ENCODE measurements at places on chromosomes 5 and 9.

DNA sequence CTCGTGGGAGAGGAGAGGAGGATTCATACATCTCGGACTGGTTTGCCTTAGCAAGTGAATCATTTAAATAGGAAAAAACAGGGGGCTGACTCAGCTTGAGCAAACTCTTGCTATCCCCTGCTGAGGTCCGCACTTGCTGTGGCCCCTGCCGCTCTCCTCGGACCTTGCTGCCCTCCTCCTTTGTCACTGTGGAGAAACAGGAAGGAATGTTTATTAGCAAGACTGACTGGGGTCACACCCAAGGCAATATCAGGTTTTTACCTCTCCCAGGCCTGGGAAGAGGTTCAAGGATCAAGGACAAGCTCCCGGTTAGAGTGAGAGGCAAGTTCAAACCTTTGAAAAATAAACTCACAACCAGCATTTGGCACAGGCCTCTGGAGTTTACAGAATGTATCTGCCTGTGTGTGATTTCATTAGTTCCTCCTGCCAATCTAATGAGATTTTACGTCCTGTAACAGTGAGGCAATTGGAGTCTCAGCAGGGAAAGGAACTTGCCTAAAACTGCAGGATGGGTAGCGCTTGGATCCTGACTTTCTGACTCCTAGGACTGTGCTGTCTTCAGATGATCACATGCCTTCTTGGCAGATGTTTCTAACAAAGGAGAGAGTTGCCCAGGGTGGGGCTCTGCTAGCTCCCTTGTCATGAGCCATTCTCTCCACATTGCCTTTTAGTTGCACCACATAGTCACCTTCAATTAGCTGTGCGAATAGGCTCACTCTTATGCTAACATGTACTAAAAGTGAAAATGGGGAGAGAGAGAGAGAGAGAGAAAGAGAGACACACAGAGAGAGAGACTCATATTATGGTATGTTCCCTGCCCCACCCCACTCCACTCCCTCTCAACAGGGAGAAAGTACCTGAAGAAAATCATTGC, 108.6 kb upstream of the CDKN2B start:
- no peak for DNase-seq

DNA sequence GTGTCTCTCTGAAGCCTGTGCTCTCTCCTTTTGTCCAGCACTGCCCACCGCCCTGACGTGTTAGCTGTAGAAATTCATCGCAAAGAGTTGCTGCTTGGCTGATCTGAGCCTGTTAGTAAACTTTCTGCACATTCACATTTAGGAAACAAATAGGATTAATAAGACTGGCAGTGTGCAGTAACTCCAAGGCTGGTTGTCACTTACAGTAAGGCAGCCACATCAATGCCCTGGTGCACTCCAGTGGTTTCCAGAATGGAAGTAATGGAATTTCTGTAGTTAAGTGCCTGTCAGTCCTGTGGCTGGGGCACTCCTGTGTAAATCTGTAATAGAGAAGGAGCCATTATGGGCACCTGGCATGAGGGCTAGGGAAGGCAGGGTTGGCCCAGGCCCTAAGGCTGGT, 70.6 kb downstream of the DOCK2 start:
- DNase-seq = no peak

- DNase-seq = no peak
Measured at GRCh38 chr5:75509956-75510355, 1.5 kb downstream of the CERT1 start.

- no peak for DNase-seq
Measured at GRCh38 chr5:163338-163620, 28.0 kb upstream of the LRRC14B start.

- DNase-seq = no peak
Measured at GRCh38 chr5:56498759-56499395, 265.7 kb upstream of the ANKRD55 start.

- DNase-seq = no peak
Measured at GRCh38 chr9:137762414-137763061, 115.0 kb upstream of the CACNA1B start.

DNA sequence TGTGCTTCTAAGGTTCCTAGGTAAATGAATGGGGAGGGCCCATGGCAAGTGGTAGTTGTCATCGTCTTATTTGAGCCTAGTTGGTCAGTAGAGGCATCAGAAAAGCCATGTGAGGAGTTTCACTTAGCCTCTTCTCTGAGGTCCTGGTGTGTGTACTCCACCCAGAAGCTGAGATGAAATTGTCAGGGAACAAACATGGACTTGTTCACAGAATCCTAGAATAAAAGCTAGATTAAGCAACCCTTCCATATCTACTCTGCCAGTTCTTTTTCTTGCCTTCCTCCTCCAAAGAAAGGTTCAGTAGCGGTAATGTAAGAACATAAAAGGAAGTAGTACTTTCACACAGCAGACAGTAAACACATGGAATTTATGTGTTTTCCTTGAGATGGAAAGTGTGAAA, 70.4 kb downstream of the ARHGAP26 start:
- no peak for DNase-seq

- no peak for DNase-seq
Measured at GRCh38 chr5:72244862-72245371, 75.1 kb downstream of the MRPS27 start.

- DNase-seq = no peak
Measured at GRCh38 chr5:148843510-148844318, 17.3 kb downstream of the ADRB2 start.

- DNase-seq = no peak
Measured at GRCh38 chr5:177612215-177612673, 12.3 kb downstream of the B4GALT7 start.

GRCh38 chr5:98721231-98721928, 52.1 kb upstream of the RGMB start:
- DNase-seq = no peak

DNA sequence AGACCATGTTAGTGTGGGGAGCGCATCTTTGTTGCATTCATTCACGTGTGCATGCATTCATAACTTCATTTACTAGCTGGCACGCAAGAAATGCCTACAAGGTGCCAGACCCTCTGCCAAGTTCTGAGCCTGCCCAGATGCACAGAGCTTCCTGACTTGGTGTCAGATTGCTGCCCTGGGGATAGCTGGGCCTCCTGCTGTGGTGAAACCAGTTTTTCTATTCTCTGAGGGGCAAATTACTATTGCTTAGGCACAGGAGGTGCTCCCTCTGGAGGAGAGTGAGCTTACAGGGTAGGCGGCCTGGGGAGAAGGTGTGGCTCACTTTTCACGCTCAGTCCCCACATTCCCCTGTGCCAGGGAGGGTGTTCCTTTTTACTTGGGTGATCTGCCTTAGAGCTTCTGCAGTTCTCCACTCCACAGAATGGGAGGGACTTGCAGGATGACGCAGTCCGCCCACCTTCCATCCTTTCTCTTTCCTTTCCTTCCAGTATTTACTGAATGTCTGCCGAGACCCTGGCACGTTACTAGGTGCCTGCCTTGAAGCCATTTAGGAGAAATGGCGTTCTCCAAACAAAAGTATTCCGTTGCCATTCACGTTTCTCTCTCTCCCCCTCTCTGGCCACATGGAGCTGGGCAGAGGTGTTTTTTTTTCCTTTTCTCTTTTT, 27.9 kb upstream of the CTNNA1 start:
- DNase-seq = no peak

DNA sequence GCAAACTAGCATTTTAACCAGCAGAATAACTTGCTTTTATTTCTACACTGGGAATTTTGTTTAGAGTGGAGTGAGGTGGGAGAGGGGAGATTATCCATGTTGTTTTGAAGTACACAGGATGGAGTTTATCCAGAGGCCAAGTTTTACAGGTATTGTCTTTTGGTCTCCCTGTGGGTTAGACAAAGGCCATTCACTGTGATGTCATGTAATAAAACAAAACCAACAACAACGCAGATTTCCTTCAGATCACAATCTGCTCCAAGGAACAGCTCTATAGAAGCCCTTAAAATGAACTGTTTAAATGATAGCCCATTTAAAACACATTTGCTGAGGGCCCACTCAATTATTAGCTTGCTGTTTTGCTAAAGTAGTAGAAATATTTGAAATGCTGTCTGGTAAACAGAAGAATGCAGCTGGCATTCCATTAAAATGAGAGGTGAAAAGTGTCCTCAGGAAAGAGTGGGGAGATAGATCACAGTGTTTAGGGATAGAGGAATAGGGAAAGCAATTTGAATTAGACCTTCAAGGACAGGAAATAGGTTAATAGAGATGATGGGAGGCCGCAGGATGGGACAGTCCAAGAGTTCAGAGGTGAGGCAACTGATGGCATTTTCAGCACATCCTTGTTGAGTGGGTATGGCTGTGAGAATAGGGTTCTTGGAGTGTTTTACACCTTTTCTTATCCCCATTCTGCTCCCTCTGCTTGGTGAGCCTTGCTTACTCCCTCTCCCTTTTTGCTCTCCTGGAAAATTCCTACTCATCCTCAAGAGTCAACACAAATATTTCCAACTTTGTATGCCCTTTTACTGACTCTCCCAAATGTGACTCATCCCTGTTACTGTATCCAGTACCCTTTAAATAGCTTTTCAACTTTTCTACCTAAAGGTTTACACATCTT, 140.1 kb upstream of the NR3C1 start:
- DNase-seq = no peak

DNA sequence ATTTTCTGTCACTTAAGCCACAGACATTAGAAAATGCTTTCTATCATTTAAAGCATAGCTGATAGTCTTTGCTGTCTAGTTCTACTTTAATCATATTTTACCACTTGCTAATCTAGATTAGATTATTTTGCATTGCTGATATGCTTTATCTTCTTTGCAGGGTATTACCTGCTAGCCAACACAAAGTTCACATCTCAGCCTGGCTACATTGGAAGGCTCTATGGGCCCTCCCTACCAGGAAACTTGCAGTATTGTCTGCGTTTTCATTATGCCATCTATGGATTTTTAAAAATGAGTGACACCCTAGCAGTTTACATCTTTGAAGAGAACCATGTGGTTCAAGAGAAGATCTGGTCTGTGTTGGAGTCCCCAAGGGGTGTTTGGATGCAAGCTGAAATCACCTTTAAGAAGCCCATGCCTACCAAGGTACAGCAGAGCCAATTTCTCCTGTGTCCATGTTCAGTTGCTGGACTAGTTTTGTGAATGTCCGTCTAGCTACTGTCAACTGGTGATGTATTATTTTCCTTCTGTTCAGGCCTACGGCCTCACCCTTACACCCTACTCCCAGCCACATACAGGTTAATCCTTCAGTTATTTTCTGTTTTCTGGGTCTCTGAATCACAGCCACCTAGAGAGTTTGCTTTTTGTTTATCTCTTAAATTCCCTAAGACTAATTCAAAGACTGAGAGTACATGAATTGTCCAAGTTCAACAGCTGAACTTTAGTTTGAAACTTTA, 99.9 kb downstream of the MAMDC2 start:
- DNase-seq = no peak

GRCh38 chr5:8157320-8157822, 288.4 kb downstream of the MTRR start:
- no peak for DNase-seq

GRCh38 chr5:170597109-170597751, 93.4 kb downstream of the KCNIP1 start:
- no peak for DNase-seq

DNA sequence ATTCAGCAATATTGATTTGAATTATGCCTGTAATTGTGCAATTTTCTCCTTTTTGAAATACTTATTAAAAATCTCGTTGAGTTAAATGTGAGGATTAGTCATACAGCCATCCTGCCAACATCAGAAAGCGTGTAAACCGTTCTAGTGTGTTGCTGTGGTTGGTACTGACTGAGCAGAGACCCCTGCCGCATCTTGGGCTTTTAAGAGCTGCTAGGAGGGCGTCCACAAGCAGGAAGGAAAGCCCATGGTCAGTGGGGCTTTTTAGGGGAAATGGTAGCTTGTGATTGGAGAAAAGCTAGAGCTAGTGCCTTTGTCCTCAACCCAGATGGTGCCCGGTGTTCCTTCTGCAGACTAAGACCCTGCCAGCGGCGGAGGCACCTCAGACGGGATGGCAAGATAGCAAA, 1.3 kb downstream of the SDHA start:
- peak; percentile 13 for DNase-seq

DNA sequence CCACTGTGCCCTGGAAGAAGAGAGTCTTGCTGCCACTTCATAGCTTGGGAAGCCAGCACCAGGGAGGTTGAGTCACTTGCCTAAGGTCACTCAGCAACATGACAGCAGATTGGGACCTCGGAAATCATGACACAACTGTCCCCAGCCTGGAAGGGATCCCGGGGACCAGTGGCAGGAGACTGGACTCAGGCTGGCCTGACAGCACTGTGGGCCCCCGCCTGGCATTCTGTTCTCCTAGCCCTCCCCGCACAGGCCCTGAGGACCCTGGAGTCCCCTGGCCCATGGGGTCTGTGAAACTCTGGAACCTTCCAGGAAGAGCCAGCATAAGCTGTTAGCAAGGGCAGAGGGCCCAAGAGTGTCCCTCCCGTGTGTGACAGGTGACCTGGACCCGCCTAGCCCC, 64.9 kb downstream of the COL5A1 start:
- no peak for DNase-seq

- no peak for DNase-seq
Measured at GRCh38 chr5:93584596-93585040, 1.6 kb downstream of the NR2F1 start.

GRCh38 chr9:132969783-132970182, 8.7 kb upstream of the GFI1B start:
- DNase-seq = no peak

GRCh38 chr9:121906074-121906870, 186.8 kb downstream of the TTLL11 start:
- DNase-seq = no peak

DNA sequence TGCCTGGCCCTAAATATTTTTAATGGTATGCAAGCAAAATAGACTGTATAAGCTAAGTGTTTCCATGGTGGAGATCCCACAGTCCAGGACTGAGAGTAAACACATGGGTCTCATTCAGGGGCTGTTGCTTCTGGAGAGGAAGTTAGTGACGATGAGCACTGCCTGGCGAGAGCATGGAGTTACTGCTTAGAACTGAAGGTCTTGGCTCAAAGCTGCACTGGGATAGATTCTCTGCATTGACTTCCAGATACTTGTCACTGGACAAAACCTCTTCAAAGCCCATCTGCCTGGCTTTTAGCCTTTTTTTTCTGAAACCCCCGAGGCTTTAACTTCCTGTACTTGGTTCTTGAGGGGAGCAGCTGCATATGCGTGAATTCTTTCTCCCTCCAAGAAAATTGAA, 39.2 kb downstream of the GPR107 start:
- DNase-seq = no peak

DNA sequence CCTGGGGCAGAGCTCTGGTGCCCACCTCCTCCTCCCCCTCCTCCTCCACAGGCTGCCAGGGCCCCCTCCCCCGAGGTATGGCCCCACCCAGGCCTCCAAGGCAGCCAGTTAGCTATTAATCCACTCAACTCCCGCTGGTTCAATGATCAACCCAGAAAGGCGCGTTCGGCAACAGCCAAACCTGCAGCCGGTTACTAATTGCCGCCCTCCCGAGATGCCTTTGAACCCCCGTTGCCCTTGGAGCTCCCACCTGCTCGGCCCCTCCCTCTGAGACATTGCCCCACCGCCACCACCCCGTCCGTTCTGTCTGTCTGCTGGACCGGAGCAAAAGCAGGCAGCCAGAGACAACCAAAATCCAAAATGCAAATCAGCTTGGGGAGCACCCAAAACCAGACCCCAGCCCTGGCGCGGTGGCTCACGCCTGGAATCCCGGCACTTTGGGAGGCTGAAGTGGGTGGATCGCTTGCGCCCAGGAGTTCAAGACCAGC, 25.8 kb downstream of the NOTCH1 start:
- no peak for DNase-seq

- DNase-seq = no peak
Measured at GRCh38 chr5:154143211-154143641, 47.3 kb upstream of the GALNT10 start.

All from central memory CD4-positive, alpha-beta T cell (primary cell).